ENCODE measurements at places on chromosomes 4 and X.

DNA sequence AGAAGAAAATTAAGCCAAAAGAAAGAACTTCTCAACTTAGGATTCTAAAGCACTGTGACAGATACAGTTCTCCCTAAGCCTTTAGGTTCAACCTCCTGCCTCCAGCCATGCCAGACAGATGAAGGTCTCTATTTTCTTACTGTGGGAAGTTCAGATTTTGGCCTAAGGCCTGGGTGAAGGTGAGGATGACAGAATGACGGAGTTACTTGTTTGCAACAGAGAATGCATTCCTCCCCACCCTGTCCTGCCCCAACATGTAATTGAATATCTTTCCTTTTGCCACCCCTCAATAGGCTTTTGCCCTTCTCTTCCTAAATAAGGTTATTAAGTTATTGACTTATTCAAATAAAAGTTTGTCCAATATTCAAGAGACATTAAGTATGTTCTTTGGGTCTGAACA is 25.6 kb downstream of the SLC16A2 start:
- DNase-seq = no peak

- DNase-seq = no peak
Observed at GRCh38 chr4:182454440-182455013, 211.3 kb downstream of the TENM3 start.

GRCh38 chr4:61245069-61245714 is 45.1 kb downstream of the ADGRL3 start:
- no peak for DNase-seq

GRCh38 chr4:114358901-114359300 is 239.7 kb upstream of the UGT8 start:
- DNase-seq = no peak

- DNase-seq = no peak
Observed at GRCh38 chr4:97105347-97106099, 1037.8 kb downstream of the STPG2 start.

DNA sequence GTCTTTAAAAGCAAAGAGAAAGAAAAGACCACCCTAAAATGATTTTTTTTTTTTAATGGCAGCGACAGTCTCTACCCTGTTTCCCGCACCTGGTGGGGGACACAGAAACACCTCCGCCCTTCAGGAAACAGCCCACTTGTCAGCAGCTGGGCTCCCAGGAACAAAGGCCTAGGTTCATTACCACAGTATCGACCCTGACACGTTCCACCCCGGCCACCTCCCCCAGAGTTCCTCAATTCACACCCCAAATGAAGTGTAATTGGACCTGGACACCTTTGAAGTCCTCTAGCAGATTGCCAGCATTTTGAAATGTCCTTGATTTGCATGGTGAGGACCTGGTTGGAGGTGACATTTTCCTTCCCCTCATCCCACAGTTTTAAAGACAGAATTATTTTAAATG is 175.0 kb upstream of the BCOR start:
- no peak for DNase-seq

DNA sequence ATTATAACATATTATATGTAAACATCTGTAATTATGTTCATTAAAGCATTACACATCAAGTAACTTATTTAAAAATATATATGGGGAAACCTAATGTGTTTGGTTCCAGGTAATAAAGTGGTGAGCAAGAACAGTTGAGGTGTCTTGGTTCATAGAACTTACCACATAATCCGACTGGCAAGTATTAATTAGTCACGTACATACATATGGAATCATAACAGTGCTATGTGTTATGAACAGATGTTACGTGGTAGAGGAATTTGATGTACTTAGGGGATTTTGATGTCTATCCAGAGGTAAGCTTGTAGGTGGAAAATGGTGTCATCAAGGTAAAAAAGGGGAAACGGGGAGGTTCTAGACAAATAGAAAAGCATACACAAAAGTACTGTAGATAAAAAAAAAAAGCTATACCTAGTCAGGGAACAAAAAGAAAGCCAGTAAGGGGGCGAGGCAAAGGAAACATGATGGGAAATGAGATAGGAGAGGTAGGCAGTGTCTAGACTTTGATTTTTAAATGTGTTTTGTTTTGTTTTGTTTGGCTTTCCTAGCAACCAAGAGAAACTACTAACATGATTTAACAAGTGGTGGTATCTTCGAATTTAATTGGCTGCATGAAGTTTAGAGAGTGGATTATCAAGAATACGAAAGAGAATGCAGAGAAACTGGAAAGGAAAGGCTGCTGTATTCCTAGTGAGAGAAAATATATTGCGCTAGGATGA is 12.6 kb downstream of the DMD start:
- DNase-seq = no peak

DNA sequence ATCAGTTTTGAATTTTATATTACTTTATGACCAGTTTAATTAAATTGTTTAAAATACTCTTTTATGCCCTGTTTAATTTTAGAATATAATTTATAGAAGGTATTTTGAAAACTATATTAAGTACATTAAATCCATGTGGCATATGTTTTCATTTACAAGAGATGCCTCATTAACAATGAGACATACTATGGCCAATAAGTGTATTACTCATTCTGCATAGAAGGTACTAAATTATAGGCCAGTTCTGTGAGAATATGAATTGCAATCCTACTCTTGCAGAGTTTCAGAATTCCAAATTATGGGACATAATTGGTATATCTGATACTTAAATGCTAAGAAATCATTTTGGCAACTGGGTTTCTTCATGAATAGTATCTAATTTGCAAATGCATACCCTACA is 951.1 kb downstream of the FAT4 start:
- DNase-seq = no peak

DNA sequence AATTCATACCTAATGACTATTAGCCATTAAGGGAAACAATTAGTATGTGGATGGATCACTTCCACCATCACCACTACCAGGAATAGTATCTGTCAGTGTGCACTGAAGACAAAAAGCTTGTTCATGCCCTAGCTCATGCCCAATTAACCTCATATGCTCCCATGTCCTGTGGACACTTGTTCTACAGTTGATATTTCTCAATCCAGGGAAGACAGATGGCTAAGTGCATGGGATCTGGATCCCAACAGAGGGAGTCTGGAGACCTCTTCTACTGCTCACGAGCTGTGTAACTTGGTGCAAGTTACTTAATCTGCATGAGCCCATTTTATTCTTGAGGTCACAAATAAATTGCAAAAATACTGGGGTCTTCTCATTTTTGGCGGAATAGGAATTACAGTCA is 23.7 kb downstream of the AMOT start:
- DNase-seq = no peak

- DNase-seq = no peak
Observed at GRCh38 chrX:108186811-108187210, 95.2 kb downstream of the ATG4A start.

DNA sequence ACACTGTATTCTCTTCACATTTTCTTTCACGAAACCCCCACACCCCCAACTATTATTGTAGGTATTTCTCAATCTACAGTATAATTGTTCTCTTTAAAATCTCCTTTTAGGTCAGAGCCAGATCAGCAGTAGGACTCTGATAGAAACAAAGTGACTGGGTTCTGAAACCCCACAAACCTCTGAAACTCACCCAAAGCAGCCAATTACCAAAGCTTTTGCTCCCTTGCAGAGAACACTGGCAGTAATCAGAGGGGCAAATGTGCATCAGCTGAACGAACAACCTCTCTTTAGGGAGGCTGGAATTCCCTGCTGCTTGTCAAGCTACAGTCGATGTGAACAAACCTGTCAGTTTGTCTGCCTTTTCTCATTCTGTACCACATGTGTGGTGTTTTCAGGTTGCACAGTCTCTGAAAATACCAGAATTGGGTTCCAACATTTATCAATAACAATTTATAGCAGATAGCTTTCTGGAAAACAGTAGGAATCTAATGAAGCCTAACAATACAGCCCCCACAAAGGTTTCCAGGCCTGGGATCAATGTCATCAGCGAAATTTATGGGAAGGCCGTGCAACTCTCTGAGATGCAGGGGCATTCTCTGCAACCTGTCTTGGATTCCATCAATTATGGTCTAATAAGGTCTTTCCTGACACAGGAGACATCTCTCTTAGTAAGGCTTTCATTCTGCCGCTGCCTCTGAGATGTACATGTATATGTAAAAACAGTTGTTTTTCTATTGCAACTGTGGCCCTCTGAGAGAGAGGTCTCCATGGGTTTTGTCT is 395.9 kb downstream of the GPAT3 start:
- no peak for DNase-seq

DNA sequence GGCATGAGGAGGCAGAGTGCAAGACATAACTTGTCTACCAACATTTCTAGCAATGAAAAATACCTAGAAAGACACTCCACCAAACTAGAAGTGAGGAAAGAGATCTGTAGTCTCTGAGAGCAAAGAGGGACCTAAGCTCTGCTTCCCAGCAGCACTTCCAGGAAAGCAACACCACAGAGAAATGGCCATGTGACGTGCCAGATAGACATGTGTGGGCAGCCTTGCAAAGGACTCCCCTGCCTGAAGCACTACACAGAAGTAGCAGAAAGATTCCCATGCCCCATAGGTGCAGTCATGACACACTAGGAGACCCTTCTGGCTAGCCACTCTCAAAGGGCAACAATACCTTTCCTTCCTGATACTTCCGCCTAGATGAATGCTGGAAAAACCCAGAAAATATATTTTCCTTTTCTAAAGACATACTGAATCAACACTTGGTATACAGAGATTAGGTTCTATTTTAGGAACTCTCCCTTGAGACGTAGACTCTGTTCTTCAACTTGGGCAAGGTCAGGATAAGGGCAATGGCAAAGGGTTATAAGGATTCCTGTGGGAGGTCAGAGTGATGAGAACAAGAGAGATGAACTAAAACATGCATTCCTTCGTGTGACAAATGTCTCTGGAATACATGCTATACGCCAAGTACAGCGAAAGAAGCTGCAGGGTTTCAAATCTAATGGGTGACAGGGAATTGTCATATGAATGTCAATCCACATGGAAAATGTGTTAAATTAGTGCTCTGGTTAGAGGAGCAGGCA is 187.5 kb upstream of the ETNPPL start:
- no peak for DNase-seq

DNA sequence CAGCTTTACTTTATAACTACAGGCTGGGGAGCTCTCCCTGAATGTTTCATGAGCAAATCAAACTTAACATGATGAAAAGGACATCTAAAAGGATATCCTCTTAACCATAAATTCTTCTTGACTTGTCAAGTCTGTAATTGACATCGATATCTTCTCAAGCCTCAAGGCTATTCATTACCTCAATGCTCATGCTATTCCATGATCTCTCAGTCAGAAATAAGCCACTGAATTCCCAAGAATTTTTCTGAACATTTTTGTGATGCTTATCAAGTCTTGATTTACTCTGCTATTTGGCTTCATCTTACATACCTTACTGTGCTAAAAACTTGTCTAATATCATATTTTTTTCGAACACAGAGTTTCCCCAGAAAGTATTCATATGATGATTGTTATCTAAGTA is 433.4 kb downstream of the PDGFC start:
- DNase-seq = no peak

GRCh38 chrX:41265615-41266014 is 68.3 kb upstream of the DDX3X start:
- no peak for DNase-seq

- no peak for DNase-seq
Observed at GRCh38 chrX:45849261-45849862, 648.7 kb upstream of the DIPK2B start.

DNA sequence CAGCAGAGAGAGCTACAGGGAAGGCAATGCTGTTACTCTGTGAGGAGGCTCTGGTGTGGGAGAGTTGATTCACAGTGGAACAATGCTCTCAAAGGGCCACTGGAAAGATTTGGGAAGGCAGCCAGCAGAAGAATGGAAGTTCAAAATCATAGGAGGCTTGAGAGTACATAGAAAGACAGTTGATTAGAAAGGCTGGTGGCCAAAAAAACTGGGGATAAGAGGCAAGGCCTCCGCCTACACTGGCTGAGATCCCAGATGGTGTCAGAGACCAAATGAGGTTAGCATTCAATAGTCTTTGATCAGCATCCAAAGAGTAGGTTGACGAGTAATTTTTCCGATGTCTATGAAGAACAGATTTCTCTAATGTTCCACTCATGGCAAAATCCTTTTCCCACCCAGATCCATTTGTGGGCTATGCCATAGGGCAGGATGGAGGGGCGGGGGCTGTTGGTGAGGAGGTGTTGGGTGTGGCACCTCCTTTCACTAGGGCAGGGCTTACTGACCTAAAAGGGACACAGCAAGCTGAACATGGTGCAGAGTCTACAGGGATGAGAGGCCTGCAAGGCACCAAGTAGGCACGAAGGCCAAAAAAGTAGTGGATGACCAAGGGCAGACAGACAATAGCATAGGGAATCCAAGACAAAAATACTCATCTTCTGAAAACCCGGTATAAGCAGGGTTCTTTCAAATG is 15.1 kb downstream of the TEC start:
- no peak for DNase-seq

DNA sequence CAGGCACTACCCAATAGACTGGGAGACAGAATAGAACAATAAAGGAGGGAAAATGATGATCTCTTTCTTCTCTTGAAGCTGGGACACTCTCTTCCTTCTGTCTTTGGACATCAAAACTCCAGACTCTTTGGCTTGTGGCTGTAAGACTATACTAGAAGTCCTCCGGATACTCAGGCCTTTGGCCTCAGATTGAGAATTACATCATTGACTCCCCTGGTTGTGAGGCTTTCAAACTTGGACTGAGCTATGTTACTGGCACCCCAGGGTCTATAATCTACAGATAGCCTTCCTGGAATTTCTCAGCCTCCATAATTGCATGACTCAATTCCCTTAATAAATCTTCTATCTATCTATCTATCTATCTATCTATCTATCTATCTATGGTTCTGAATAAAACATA is 294.2 kb upstream of the CT83 start:
- DNase-seq = no peak

GRCh38 chr4:2443956-2444740 is 24.8 kb upstream of the RNF4 start:
- DNase-seq = no peak

GRCh38 chrX:54178100-54178940 is 4.7 kb downstream of the FAM120C start:
- no peak for DNase-seq

- no peak for DNase-seq
Observed at GRCh38 chrX:46681849-46682248, 77.1 kb downstream of the SLC9A7 start.

GRCh38 chr4:139920486-139921002 is 233.4 kb downstream of the MAML3 start:
- DNase-seq = no peak

DNA sequence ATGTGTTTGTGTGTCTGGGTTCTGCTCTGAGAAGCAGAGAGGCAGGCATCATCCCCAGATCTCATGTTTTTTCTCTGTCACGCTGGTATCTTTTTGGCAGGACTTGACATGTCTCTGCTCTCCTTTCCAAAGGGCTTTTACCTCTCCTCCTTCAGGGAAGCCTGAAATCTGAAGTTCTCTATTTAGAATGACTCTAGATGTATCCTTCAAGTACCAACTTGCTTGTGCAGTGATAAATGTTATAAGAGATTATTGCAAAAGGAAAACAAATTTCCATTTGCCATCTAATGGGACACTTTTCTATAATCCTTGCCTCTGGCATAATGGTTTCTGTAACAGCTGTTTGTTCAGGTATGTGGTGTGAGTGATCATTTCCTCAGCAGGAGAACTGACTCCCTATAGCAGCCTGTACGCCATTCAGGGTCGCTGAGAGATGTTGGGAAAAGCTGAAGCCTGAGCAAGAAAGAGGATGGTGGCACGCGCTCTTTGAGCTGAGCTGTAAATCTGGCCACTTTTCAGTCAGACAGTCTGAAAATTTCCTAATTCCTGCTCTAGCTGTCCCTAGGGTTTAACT is 72.5 kb downstream of the CNGA2 start:
- no peak for DNase-seq

Data from cardiac septum (tissue), 1 donor.